ENCODE measurements at places on chromosomes 7 and 10.

GRCh38 chr7:119270045-119270464 lies 1002.9 kb upstream of the KCND2 start:
- DNase-seq = peak; percentile 68

- no peak for DNase-seq
Measured at GRCh38 chr7:18467011-18467410, 28.5 kb upstream of the HDAC9 start.

- no peak for DNase-seq
Measured at GRCh38 chr7:8480527-8480926, 47.1 kb downstream of the NXPH1 start.

- no peak for DNase-seq
Measured at GRCh38 chr7:6271060-6271658, 1.3 kb downstream of the CYTH3 start.

DNA sequence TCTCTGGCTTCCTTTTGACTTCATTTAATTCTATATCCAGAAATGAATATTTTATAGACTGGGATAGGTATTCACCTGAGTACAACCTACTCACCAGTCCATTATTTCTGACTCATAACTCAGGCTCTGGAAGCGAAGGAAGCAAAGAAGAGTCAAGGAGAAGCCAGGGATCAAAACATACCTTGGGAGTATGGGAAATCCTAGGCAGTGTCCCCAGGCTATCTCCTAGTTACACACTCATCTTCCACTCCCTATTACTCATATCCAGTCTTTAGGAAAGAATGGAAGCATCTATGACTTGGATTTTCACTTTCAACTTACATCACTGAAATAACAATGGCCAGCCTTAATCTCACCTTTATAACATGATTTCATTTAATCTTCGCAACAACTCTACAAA lies 40.9 kb upstream of the ELAPOR2 start:
- no peak for DNase-seq

GRCh38 chr7:62361-63116 lies 129.8 kb upstream of the FAM20C start:
- no peak for DNase-seq

DNA sequence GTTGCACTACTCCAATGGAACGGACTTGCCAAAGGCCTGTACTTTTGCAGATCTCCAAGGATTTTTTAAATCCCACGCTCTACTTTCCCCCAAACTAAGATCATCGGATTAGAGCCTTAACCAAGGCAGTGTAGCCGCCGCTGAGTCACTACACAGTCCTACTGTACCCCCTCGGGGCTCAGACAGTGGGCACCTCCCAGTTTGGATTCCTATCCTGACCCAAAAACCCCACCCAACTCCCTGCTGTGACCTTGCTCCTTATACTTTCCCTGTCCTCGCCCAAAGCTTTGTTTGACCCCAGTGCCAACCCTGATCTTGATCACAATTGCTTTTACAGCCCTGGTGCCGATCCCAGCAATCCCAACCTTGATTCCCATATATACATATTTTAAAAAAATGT lies 17.5 kb upstream of the PLAU start:
- no peak for DNase-seq

DNA sequence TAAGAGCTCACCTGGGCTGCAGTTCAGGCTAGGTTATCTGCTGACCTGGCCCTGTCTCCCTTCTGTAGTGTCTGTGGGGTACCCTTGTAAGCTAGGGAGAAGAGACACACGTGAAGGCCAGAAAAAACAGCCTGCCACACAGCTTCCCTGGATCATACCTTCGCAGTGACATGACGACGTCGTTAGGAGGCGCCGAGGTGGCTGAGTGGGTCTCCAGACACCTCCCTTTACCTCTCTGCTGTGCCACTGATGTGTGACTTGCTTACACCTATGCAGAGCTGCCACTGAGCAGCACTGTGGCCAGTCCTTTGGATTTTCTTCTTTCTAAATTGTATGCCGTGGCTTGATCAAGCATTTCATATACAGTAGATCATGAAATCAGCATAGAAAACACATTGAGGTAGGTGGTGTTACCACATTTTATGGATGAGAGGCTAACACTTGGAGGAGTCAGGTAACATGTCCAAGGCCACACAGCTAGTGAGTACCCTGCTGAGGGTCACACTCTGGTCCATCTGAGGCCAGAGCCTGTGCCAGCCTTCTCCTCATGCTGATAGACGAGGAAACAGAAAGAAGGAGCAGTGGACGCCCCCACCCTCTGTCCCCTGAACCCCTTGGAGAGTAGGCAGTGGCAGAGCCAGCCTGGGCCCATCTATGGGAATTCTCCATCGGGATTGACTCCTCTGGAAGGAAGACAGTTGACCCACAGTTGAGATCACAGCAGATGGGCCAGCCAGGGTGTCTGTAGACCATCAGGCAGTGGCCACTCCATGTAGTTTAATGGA lies 23.1 kb downstream of the HTRA1 start:
- no peak for DNase-seq

- DNase-seq = no peak
Measured at GRCh38 chr7:50278120-50278519, 26.4 kb upstream of the IKZF1 start.

DNA sequence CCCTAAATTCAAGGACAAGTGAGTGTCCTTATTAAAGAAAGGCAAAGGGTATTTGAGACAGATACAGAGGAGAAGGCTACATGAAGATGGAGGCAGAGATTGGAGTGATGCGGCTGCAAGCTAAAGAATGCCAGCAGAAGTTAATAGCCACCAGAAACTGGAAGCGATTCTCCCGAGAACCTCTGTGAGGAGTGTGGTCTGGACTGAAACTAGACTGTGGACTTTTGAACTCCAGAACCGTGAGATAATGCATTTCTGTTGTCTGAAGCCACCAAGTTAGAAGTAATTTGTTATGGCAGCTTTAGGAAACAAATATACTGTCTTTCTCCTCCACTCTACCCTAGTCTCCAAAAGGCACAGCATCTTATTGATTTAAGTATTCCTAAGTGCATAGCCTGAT lies 80.3 kb upstream of the CREB5 start:
- DNase-seq = no peak

DNA sequence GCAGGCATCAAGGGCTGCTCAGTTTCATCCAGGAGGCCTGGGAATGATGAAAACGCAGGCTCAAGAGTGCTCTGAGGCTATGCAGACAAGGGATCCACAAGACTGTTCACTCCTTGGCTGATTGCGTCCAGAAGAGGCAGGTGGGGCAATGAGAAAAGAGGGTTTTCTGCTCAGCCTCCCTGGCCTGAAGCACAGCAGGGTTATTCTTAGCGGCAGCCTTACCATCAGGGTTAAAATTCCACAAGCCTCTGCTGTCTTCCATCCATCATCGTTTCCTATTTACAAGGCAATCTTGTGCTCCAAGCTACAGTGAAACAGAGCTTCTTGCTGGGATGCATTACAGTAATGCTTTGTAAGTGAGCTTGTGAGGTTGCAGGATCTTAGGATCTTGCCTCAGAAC lies 129.4 kb upstream of the SHH start:
- no peak for DNase-seq

DNA sequence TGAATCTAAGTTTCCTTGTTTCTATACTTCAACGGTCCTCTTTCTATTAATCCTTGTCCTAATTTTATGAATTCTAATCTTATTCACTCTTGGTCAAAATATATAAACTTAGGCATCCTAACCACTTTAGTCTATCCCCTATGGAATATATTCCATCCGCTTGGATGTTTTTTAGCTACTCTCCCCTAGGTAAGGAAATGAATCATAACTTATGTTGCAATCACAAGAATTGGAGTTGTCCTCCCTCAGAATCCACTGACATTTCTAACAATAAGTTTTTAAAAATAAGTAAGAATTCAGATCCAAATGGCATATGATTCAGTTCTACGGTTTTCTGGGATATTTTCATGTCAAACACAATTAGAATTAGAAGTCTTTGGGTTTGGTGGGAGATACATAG lies 1081.6 kb downstream of the SORCS1 start:
- DNase-seq = no peak

DNA sequence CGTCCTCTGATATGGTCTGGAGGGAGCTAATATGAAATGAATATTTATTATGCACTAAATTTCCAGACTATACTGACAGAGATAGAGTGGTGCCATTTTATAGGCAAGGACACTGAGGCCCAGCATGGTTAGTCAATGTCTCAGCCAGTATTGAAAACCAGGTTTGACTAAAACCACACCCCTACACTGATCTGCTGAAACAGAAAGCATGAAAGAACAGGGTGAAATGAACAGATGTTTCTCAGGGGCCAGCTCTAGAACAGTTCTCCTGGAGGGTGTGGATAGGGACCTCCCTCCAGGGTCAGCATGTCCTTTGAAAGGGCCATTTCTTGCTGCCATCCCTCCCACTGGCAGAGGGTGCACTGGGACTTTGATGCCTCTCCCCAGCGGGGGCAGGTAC lies 700.5 kb downstream of the GRID1 start:
- no peak for DNase-seq

- no peak for DNase-seq
Measured at GRCh38 chr10:28400176-28400575, 97.3 kb upstream of the MPP7 start.

DNA sequence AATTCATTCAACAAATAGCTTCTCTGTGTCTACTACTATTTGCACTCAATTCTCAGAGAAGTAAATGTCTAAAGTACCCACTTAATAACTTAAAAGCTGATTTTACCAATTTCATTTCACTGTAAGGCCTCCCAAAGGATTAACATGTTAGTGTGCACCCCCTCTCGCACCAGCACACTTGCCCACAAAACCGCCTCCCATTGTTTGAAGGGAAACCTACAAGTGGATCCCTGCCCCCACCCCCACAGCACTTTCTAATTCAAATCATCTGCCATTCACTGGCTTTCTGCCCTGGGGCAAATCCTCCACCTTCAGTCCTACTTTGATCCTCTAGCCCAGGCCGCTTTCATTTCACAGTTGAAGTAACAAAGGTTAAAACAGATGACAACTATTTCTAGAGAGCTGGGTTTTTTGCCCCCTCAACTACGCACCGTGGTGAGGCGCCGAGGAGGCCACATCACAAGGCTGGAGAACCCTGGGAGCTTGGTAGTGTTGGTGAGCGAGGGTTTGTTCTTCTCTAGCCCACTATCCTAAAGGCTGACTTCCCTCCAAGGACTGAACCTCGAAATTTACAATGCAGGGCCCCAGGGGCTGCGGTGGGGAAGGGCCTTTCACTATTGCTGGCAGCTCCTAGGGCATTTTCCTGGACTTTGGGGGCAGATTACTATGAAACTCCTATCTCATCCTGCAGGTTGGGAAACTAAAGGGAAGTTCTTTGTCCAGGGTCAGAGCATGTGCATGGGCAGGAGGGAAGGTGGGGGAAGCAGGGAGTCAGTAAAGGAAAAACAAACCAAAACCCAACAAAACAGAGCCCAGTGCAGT lies 517.4 kb upstream of the ZMIZ1 start:
- no peak for DNase-seq

DNA sequence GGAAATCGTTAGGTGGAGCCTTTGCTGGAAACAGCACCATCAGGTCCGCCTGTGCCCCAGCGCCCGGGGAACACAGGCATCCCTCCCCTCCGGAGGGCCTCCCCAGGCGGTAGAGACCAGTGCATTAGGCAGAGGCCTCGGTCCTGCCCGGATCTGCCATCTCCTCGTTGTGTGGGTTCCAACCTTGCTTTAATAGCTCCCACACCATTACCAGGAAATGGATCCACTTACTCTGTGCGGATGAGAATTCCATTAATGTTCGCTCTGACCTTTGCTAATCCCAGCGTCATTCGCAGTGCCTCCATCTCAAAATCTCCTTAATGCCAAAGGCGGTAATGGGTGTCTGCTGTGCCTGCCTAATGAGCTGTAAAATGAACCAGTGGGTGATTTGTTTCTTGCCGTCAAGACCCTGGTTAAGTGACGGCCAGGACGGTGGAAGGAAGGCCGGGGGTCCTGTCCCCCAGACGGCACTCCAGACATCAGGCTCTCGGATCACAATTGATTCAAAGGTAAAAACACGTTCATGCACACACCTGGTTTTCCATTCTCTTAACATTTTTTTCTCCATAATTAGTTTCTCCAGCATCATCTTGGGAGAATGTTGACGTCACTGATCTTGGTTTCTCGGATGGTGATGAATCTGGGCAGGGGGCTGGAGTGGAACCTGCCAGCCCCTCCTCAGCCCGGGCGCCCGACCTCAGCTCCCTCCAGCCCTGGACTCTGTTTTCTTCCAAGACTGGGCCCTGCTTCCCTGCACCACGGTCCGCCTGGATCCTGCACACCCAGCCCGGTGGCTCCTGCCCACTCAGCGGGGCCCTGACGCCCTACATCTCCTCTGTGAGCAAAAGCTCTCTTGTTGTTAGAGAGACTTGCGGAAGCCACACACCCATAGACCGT lies 22.8 kb upstream of the FAM20C start:
- DNase-seq = no peak

DNA sequence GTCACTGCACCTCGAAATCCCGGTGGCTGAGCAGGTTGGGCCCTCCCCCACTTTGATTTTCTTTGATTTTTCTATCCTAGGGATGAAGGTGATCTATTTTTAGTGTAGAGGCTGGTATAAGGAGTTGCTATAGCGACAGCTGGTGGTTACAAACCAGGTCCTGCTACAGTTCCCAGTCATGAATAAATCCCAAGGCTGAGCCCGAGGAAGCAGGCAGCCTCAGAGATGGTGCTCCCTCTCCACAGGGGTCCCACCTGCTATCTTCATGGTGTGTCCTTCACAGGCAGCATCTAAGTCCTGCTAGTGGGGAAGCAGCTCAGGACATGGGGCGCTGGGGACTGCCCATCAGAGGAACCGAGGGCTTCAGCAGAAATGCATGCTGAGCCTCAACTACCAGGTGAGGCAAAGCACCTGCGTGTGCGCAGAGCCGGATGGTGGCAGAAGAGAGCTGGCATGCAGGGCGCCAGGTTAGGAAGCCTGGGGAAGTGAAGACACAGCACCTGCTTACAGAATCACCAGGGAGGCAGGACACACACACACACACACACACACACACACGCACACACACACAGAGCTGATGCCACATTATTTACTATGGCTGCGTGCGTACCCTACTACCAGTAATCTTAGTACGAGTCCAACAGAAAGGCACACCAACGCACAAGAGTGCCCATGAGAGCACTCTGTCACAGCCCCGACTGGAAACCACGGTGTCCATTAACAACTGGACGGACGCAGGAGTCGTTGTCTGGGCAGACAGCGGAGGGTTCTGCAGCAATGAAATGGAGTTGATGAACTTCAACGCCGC lies 150.9 kb downstream of the PRKAG2 start:
- DNase-seq = no peak

- DNase-seq = no peak
Measured at GRCh38 chr7:108189733-108190388, 59.7 kb upstream of the LAMB4 start.

DNA sequence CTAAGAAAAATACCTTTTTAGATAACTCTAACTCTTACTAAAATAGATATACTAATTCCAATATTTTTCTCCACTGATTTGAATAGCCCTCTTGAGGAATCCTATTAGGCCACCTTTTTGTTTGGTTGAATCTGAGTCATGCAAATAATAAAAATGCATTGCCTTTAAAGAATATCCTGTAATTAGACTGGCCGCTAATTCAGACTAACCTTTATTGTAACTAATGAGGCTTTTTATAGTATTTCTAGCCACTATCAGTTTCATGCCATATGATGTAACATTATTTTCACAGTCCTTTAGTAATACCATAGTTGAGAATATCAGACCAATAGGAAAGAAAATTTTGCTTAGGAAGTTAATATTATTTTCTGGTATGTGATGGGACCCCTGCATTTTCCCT lies 90.1 kb downstream of the CREB5 start:
- no peak for DNase-seq

GRCh38 chr7:35418716-35419390 lies 165.0 kb upstream of the TBX20 start:
- no peak for DNase-seq

GRCh38 chr7:33745934-33746333 lies 159.4 kb upstream of the BMPER start:
- DNase-seq = no peak
